ENCODE measurements at places on chromosomes 4 and X.
A peak's percentile ranks its signal among the peaks of the same experiment; 100 is the strongest.

GRCh38 chr4:38141808-38142500 is 181.8 kb downstream of the PTTG2 start:
- no peak for DNase-seq

- no peak for DNase-seq
Measured at GRCh38 chrX:5617666-5618065, 611.0 kb downstream of the NLGN4X start.

- DNase-seq = no peak
Measured at GRCh38 chr4:82034878-82035277, 338.9 kb downstream of the HNRNPD start.

GRCh38 chr4:152448038-152448707 is 87.7 kb downstream of the FBXW7 start:
- DNase-seq = no peak

DNA sequence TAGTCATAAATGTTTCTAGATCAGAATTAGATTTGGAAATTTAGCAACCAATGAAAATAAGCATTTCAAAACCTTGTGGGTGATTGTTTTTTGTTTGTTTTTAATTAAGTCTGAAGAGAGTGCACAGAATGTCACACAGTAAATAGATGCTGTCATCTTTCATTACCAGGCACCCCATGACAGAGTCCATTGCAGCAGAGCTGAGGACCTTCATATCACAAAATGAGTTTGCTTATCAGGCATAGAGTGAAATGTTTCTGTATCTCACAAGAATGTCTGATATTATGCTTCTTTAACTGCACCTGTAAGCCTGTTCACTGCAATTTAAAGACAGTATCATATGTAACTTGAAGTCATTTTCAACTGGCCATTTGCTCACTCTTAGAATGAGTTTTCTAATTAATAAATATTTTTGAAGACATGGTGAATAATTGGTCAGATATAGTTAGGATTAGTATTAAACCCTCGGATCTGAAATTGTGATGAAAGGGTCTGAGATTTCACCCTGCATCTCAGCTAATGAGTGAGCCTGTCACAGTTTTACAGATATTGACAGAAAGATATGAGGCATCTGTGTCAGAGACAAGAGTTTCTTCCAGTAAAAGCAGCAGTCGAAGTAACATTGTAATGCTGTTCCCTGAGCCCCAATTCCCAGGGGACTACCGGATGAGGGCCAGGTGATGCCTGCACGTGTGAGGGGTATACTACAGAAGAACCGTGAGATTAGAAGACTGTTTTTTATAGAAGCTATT is 416.4 kb downstream of the CCSER1 start:
- DNase-seq = no peak

- DNase-seq = no peak
Measured at GRCh38 chrX:112527903-112528302, 151.8 kb downstream of the LHFPL1 start.

DNA sequence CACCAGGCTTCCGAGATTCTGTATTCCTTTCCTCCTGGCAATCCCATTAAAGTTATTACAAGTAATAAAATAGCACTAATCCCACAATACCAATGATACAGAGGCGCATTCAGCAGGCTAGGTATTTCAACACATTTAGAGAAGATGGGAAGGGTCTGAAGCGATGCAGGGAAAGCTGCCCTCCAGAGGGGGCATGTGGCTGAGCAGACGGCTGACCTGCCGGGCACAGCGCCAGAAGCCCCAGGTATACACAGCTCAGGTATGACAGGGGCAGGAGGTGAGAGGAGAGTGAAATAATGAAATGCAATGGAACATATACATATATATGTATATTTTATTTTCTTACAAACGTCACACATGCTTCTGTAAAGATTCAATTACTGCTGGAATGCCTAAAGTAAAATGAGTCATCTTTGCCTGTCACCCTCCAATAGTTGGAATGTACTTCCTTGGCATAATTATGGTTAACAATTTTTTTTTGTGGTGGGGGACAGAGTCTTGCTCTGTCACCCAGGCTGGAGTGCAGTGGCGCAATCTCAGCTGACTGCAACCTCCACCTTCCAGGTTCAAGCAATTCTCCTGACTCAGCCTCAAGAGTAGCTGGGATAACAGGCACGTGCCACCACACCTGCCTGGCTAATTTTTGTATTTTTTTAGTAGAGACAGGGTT is 21.3 kb upstream of the CDKN2AIP start:
- peak; percentile 90 for DNase-seq

DNA sequence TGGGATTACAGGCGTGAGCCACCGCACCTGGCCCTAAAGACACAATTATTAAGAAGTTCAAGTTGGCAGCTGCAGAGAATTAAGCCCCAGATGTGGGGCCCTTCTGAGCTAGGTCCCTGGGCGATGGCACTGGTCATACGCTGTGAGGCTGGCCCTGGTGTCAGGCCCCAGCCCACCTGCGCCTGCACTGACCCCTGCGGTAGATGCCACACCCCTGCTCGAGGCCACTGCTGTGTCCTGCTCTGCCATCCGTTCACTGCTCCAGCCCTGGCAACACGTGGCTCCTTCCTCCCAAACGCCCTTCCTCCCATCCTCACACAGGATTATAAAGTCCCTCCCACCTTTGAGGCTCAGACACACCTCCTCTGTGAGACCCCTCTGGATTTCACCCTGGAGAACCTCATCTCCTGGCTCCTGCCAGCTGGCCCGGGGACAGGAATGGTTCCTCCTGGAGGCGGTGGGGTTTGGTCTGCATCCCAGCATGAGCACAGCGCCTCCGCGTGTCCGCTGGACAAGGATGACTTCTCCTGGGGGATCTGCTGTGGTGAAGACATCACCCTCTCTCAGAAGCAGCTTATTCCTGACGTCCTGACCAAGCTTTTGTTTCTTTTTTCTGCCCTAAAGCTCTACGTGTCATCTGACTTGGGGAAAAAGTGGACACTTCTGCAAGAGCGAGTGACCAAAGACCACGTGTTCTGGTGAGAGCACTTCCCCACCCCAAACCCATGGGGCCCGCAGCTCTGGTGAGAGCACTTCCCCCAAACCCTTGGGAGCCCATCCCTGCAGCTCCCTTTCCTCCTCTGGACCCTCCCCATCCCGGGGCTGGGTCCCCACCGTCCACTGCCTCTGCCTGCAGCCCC is 219.0 kb upstream of the PSAPL1 start:
- no peak for DNase-seq

DNA sequence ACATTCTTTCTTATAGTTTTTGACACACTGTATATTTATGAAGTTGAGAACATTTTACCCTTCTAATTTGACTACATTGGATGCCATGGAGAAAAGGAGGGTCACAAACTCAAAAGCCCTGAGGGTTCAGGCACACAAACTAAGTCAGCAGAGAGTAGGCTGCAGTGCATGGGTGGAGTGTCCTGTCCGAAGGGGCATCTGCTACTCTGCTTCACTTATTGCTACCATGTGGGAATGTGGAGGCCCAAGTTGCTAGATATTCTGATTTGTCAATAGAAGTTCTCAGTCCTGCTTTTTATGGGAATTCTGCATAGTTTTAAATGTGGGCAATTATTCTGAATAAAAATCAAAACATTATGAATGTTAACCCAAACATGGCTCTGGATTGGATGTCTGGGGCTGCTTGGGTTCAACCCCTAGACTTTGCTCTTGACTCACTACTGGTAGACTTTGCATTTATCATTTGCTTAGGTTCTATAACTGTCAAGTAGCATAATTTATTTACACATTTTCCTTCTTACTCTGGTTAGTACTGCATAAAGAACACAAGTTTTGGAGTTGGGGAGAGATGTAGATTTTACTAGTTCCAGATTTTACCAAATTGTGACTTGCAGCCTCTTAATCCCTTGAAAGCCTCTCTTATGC is 255.1 kb downstream of the SPRY1 start:
- DNase-seq = no peak

GRCh38 chr4:106114270-106114669 is 201.7 kb downstream of the TBCK start:
- DNase-seq = no peak

DNA sequence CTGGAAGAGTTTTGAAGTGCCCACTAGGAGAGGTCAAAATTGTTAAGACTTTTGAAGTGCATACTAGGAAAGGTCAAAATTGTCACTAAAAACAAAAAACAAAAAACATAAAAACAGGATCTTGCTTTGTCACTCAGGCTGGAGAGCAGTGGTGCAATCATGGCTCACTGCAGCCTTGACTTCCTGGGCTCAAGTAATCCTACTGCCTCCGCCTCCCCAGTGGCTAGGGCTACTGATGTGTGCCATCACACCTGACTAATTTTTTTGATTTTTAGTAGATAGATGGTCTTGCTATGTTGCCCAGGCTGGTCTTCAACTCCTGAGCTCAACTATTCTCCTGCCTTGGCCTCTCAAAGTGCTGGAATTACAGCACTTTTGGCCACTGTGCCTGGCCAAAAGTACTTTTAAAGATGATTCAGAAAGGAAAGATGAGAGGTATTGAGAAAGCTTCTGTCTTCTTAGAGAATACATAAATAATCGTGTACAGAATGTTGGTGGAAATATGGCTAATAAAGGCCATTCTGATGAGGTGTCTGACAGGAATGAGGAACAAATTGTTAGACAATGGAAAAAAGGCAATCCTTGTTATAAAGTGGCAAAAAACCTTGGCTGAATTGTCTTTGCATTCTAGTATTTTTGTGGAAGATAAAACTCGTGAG is 43.3 kb upstream of the STX18 start:
- DNase-seq = peak; percentile 29

GRCh38 chr4:7665321-7665720 is 230.6 kb upstream of the PSAPL1 start:
- no peak for DNase-seq

DNA sequence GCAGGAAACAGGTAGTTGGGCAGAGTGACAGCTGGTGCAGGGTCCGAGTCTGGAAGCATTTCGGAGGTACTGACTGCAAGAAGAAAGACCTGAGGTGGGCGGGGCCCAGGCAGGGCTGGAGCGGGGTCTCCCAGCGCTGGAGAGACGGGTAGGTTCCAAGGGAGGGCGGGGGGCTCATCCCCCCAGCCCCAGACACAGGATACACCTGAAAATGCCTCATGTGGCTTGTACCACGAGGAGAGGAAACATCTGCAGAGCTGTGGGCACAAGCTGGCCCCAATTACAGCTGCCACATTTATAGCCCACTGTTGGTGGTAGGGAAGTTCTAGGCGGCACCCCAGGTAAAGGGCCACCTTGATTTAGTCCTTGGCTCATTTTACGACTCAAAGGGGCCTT is 38.0 kb downstream of the ELF4 start:
- no peak for DNase-seq

DNA sequence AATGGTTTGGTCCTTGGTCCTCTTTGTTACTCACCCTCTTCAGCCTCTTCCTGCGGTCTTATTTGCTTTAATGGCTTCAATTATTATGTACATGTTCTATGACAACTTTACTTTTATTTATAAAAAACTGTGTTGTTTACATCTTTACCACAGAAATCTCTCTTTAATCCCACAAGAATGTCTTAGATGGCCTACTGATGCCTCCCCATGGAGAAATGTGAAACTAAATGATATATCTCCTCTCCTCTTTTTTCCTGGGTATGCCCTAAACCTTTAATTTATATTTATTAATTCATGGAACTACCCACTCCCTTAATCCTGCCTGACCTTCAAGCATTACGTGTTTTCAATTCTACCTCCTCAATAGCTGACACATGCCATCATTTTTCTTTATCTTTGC is 573.2 kb downstream of the CENPC start:
- DNase-seq = no peak

DNA sequence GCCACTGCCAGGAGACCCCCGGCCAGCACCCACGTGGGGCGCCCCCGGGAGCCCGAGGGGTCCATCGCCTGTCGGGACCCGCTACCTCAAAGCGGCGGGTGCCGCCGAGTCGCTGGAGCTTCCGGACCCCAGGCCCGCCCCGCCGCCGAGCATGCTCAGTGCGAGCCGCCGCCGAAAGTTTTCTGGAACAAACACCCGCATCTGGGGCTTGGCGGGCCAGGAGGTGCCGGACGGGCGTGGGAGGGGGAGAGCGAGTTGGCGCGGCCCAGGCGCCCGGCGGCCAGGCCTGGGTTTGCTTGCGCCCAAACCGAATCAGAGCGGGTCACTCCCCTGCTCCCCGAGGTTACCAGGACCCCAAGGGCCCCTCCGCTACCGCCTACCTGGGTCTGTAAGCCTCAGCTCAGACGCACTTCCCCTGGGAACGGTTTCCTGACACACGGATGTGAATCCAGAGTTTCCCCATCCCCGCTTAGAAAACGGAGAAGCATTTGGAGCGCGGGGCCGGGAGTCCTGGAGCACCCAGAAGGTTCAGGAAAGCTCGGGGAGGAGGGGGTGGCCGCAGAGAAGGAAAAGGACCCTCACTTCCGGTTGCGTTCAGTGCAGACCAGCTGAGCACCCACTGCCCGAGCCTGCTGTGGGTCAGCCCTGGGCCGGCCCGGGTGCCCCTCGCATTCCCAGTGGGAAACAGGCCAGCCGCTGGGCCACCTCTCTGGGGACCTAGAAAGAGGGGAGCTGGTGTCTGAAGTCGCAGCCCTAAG is at the start of gene EVC2:
Gene EVC2 (minus strand): TSS at position 111 of the 758 bp plus-strand sequence. CDS start 46 bp downstream, at position 65.
- DNase-seq = no peak

- no peak for DNase-seq
Measured at GRCh38 chrX:150429594-150429993, 66.5 kb downstream of the MAMLD1 start.

- DNase-seq = peak; percentile 37
Measured at GRCh38 chr4:10582059-10582686, 102.4 kb downstream of the CLNK start.

DNA sequence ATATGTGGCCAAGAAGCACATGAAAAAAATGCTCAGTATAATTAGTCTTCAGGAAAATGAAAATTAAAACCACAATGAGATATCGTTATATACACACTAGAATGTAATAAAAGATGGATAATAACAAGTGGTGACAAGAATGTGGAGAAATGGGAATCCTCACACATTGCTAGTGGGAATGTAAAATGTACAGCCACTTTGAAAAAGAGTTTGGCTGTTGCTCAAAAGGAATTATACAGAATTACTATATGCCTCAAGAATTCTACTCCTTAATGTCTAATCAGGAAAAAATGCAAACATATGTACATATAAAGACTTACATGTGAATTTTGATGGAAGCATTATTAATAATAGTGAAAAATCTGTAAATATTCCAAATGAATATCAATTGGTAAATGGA is 102.2 kb downstream of the SPCS3 start:
- no peak for DNase-seq

All from PC-9 (cell line).